Right ventricle myocardium superior (tissue), 1 donor: ENCODE measurements at places on chromosomes 13 and 19.

DNA sequence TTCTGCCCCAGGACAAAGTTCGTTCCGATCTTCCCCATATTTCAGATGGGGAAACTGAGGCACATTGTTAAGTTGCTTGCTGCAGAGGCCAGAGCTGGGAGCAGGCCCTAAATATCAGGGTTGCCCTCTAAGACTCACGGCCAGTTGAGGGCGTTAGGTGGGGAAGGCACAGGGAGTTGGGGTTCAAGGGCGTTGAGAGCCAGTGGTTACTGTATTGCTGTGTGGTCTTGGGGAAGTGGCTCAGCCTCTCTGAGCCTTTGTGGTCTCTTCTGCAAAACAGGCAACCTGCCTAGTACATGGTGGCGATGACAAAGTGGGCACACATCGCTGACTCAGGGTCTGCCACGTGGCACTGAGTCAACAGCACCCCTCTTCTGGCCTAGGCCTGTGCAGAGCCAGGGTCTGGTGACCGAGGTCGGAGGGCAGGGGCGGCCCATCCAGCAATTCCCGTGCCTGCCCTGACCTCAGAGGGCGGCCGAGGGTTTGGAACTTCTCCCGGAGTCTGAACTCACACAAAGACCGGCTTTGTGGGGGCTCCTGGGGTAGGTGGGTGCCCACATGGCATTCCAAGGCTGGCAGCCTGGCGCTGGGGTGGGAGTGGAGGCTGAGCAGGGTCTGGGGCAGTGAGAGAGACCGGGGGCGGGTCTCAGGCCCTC, 10.2 kb downstream of the TNFAIP8L1 start:
- no peak for DNase-seq

DNA sequence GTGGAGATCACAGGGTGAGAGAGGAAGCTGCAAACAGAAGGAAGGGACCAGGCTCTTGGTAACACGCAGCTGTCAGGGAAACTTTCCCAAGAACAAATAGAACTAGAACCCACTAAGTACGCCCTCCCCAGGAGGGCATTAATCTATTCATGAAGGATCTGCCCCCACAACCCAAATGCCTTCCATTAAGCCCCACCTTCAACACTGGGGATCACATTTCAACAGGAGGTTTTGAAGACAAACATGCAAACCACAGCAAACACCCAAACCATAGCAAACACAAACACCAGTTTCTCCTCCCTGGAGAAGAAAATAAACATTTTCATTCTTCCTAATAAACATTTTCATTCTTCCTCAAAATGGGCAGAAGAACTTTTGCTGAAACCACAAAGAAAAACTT, 329.6 kb downstream of the EFNB2 start:
- DNase-seq: no peak

- DNase-seq: no peak
These were observed 59.2 kb upstream of the TPM4 start for GRCh38 chr19:16017138-16017490.

DNA sequence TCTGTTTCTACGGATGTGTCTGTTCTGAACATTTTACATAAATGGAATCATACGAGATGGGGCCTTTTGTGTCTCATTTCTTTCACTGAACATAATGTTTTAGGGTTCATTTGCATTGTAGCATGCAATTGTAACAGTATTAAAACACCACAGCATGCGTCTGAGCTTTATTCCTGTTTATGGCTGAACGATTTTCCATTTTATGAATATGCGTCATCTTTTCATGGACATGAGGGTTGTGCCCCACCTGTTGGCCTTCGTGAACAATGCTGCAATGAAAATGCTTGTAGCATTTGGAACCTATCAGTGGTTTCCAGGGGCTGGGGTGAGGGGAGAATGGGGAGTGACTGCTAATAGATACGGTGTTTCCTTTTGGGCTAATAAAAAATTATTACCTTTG, 5.1 kb downstream of the OR10H1 start:
- no peak for DNase-seq

- DNase-seq: no peak
These were observed 1899.5 kb downstream of the OLFM4 start for GRCh38 chr13:54928071-54928470.
